ENCODE measurements at places on chromosomes 1 and 21. TPM values are rescaled to one million over a fixed set of nuclear protein-coding genes. Genes with fewer than 3 reads are reported as not detected.

PGLYRP4 gene
- not detected for total RNA-seq

CLCA1 gene
- 0.08 TPM for total RNA-seq

FAM78B gene
- 0.90 TPM for total RNA-seq

SERBP1 gene
- total RNA-seq, result 821 TPM

TEX38 gene
- total RNA-seq, result not detected

CROCC gene
- 24.7 TPM for total RNA-seq

PEAR1 gene
- not detected for total RNA-seq

CCDC181 gene
- total RNA-seq, result 0.16 TPM

RXFP4 gene
- total RNA-seq, result not detected

URB1 gene
- total RNA-seq, result 53.7 TPM

RBM34 gene
- total RNA-seq, result 159 TPM

Data from activated T-cell treated with anti-CD3 and anti-CD28 coated beads, Interleukin-2, amount 50 U/mL, for 4 hours (primary cell).